ENCODE measurements at places on chromosomes 1 and 21.
A peak's percentile ranks its signal among the peaks of the same experiment; 100 is the strongest.

DNA sequence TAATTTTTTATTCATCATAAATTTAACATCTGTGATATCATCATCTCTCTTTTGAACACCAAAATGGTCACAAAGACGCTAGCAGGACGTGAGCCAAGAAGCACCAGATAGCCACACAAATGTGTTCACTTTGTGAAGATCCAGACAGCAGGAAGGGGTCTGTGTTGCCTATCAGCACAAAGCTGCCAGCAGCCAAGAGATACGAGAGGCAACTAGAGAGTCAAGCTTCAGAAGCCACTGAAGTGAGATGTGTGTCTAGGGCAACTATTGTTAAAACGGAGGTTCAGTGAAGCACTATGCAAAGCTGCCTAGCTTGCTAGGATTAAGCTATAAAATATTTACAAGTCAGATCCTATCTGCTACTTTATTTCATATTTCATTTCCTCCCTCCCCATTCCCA is 45.3 kb downstream of the NDC1 start:
- DNase-seq: no peak

- DNase-seq: no peak
Observed at GRCh38 chr1:211329764-211330201, 3.1 kb downstream of the TRAF5 start.

DNA sequence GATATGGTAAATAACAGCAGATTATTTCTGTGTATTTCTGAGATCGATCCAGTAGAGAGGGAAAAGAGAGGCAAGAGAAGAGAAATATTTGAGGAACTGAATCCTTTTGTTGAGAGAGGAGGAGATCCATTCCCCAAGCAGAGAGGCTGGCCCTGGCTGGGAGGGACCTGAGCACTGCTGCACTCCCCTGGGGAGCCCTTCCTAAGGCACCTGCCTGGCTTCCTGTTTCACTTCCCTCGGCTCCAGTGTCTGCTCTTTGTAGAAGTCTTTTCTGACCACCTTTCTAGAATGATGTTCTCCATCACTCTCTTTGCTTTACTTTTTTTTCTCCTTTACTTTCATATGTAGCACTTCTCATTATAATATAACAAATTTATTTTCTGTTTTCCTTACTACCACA is 42.3 kb upstream of the SLC6A9 start:
- no peak for DNase-seq

DNA sequence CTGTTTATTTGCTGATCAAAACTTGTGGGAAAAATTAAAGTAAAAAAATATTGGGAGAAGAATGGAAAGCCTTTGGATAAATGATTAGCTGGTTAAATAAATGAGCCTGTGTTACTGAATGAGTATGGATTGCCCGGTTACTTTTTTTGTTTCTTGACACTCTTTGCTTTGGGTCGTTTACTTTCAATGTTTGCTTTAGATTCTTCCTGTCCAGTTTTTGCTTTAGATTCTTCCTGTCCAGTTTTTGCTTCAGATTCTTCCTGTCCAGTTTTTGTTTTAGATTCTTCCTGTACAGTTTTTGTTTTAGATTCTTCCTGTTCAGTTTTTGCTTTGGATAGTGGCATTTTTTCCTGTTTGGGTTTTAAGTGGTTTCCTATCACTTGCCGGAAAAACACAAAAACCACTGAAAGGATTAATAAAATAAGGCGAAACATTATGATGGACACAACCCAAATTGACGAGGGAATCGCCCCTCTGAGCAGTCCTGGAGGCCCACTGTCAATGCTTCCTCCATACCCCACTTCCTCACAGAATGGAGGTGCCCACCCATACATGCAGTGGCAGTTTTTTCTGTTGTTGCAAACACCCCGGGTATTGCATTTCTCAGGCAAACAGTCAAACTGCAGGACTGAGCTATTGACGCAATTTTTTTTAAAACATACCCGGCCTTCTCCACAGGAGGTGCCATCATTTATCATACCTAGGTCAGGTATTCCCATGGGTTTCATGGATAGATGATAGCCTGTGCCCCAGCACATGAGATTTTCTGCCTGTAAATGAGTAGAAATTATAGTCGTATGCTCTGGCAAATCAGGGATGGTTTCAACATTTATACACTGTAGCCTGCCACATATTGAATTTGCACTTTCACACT is 2.3 kb downstream of the ADAM30 start:
- DNase-seq: no peak

DNA sequence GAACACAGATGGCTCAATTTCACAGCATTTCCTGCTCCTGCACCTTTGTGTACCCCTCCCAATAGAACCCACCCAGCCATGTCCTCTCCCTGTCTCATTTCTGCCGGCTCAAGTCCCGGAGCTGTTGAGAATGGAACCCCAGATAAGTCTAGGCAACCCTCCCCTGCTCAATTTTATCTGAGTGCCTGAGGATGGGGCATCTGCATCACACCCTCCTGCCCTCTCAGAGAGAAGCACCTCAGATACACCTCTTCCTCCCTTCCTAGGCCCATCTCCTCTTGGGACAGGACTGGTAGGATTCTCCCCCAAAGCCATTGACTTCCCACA is 1.1 kb downstream of the KIF21B start:
- DNase-seq: no peak

DNA sequence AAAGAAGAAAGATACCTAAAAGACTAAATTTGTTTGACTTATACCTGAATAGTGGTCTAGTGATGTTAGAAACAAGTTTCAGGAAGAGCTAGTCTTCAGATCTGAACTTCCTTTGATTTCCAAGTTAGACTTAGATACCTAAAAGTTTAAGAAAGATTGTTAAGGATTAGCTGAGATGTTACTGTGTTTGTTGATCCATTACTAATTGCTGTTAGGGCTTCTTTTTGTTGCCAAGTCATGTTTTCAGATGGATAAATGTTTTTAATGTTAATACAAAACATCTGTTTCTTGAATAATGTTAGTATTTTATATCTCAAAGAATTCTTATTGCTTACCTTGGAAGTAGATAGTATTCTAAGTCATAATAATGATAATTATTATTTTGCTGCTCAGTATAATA is 11.6 kb downstream of the GNAI3 start:
- no peak for DNase-seq

DNA sequence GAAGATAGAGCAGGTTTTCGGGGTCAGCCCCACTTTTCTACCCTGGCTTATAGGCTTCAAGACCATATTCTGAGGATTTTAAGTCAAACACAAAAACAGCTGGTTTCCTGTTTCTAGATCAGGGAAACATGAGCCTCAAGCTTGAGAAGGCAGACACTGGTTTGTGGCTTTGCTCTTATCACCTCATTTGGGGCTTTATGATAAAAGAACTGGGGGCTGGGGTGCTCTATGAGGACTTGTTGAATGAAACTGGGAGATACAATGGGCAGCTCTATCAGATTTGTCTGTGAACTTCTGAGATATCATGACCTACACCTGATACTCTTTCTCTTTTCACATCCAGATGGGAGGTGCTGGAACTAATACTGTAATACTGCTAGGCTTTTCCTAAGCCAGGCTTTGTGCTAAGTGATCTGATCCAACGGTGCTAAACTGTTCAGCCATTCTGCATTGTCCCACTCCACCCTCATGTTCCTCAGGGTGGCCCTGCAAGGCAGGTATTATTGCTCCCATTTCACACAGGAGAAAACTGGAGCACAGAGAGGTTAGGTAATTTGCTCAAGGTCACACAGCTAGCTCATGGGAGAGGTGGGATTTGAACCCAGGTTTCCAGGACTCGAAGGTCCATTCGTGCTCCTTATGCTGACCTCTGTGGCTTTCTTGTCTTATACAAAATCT is 6.6 kb downstream of the AJAP1 start:
- DNase-seq: no peak

- no peak for DNase-seq
Observed at GRCh38 chr21:36934864-36935420, 31.5 kb downstream of the HLCS start.

DNA sequence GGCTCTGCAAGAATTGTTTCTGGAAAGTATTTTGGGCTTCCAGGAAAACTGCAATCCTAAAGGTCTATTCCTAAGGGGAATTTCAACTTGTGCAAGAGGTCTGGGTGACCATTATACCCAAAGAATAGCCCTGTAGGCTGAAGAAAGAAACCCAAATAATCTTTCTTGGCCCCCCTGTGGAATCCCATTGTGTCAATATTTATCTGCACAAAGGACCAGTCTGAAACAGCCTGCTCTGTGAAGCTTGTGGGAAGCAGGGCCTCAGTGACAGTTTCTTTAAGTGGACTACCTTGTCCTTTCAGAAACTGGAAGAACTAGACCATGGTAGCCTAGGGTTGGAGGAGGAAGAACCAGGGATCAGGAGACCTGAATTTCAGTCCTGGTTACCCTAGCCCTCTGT is 58.4 kb upstream of the HSD17B7 start:
- no peak for DNase-seq

DNA sequence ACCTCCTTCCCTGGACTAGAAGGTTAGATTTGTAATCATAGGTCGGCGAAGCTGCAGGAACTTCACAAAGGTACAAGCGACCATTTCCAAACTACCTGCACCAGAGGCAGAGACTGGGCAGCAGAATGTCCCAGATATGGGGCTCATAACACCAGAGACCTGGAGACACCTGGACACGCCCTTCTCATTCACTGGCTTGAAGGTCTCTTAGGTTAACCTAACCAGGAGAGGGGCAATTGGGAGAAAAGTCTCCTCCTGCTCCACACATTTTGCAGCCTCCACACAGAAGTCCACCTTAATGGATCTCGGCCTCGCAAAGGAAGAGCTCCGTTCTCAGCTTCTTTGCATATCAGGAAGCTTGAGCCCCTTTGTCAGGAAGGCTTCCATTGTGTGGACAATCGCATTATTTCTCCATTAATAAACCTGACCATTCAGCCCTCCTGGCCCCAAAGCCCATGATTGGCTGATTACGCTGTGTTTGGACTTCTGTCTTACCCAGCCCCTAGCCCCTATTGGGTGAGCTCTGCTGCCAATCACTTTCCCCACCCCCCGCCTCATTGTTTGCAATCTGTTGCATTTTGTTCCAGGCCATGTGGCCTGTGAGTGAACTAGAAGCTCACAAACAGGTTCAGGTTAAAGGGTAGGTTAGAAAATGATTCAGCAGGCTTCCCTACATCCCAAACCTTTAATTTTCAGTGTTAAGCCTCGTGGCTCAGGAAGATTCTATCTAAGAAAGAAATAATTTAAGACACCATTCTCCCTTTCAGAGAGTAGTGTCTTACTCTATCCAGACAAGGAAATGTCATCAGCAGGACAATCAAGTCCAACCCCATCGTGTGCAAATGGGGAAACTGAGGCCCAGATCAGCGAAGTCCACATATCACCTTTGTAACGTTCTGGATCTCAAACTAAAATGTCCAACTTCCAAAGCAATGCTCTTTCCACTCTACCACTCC is 2.8 kb downstream of the MYCL start:
- no peak for DNase-seq

- peak; percentile 34 for DNase-seq
Observed at GRCh38 chr1:212286556-212287131, 1.4 kb downstream of the PPP2R5A start.

GRCh38 chr1:33228935-33229487 is 27.3 kb upstream of the ZNF362 start:
- DNase-seq: no peak

DNA sequence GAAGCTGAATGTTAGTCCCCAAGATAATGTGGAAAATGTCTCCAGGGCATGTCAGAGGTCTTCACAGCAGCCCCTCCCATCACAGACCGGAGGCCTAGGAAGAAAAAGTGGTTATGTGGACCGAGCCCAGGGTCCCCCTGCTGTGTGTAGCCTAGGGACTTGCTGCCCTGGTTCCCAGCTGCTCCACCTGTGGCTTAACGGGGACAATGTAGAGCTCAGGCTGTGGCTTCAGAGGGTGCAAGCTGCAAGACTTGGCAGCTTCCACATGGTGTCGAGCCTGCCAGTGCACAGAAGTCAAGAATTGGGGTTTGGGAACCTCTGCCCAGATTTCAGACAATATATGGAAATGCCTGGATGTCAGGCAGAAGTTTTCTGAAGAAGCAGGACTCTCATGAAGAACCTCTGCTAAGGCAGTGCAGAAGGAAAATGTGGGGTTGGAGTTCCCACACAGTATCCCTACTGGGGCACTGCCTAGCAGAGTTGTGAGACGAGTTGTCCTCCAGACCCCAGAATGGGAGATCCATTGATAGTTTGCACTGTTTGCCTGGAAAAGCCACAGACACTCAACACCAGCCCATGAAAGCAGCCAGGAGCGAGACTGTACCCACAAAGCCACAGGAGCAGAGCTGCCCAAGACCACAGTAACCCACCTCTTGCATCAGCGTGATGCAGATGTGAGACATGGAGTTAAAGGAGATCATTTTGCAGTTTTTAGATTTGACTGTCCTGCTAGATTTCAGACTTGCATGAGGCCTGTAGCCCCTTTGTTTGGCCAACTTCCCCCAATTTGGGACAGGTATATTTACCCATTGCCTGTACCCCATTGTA is 204.9 kb downstream of the MRPL39 start:
- no peak for DNase-seq

DNA sequence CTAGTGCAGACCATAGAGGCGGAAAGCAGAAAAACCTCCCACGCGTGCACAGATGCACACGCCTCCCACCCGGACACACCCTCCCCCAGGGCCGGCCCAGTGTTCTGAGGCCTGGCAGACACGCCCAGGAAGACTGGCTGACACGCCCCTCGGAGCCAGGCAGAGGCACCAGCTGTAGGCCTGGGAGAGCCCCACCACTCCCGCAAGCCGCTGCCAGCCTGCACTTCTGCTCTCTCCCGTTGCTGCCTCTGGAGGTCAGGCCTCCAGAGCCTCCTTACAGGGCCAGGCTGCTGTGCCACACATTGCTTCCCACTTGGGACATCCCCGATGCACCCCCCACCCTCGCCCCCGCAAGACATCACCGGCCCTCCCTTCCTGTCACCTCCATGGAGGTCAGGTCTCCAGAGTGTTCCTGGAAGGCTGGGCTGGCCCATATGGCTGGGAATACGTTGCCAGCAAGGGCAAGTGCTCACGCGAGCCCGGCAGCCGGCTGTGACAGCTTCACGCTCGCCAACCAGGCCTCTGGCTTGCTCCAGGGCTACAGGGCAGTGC is 40.4 kb downstream of the CASZ1 start:
- DNase-seq: peak; percentile 63
